ENCODE measurements at places on chromosomes 13 and 19.

- DNase-seq: no peak
Observed at GRCh38 chr19:38251564-38252051, 4.6 kb downstream of the PPP1R14A start.

DNA sequence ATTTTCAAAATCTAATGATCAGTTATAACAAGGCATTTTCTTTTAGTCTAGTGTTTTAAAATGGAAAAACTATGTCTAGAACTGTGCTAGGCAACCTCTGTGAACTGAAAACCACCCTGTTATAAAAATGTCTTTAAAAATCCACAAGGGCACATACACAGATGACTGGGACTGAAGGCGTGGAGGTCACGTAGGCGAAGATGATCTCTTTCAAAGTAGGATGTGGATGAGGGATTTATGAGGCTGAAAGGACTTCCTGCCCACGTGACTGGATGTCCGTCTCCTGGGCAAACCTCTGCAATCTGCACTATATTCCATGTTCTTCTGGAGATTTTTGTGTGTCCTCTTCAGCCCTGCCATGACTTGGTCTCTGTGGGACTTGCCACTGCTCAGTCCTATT is 84.2 kb upstream of the ZNF536 start:
- DNase-seq: no peak

- DNase-seq: no peak
Observed at GRCh38 chr13:114118511-114119123, 13.8 kb downstream of the RASA3 start.

DNA sequence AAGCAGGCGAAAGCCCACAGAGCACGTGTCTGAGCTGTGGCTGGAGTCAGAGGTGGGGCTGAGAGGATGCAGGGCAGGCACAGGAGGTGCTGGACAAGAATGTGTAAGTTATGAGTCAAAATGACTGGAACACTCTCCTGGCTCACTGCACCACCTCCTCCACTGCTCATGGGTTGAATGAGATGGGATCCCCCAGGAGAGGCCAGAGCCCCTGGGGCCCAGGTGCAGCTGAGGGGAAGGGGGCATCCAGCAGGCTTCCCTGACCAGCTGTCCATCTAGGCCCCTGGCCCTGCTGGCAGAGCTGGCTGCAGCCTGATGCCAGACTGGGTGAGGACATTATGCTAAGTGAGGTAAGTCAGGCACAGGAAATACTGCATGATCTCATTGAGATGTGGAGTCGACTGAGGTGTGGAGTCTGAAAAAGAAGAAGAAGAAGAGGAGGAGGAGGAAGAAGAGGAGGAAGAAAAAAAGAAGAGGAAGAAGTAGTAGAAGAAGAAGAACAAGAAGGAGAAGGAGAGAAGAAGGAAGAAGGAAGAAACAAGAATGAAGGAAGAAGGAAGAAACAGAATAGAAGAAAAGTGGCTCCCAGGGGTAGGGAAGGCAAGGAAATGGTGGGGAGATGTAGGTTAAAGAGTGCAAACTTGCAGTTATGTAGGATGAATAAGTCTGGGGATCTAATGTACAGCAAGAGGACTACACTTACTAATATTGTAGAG is 747.4 kb downstream of the UQCRFS1 start:
- no peak for DNase-seq

DNA sequence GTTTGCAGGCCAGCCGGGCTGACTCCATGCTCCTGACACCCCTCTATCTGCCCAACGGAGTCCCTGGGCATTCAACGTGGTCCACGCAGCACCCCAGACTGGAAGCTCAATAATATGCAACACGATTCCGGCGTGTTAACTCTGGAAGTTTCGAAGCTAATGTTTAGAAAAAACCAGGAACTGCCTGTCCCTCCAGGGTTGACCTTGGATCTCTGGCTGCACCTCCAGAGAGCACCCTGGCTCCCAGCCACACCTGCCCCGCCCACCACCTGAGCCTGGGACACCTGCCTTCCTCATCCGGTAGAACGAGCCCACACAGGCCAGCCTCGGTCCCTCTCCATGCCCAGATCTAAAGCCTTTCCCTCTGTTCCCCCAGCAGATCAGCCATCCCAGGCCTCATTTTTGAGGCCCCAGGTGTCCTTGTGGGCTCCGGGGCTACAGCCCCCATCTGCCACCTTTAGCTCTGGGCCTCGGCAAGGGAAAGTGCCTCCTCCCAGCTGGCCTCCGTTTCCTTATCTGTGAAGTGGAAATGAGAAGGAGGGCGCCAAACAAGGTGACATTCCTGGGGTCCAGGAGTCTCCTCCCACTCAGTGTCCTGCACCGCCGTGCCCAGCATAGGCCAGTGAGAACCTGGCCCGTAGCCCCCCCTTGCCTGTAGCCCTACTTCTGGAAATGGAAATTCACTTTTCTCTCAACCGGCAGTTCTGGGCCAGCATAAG is 38.7 kb downstream of the KLF2 start:
- DNase-seq: no peak

Measured in activated gamma-delta T cell (primary cell).